ENCODE measurements at places on chromosomes 5 and 9.

DNA sequence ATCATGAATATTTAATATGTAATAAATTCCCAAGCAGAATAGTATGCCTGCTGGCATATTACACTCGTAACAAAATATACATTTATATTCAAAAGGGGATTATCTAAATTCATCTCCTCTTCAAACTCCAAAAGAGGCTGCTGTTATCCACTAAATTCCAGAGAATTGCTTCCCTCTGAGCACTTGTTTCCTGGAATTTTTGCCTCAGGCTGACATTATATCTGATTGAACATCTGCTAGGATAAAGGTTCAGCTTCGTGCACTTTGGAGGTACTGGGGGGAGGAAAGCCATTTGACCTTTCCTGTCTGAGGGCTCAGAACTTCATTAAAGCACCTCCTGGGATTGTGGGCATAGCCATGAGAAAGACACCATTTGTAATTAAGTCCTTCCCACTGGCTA lies 4.3 kb upstream of the HAPLN1 start:
- DNase-seq = no peak

DNA sequence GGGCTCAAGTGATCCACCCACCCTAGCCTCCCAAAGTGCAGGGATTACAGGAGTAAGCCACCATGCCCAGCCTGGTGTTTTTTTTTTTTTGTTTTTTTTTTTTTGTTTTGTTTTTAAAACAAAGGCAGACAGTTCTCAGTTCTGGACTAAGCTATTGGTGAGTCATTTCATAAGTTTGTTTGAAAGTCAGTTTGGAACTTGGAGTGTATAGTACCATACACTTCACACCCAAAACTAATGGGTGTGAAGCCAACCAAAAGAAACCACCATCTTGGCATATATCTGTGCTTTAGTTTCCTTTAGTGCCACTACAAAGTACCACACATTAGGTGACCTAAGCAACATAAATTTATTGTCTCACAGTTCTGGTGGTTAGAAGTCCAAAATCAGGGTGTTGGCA lies 13.4 kb downstream of the MAST4 start:
- DNase-seq = no peak

- DNase-seq = no peak
These were observed 2.4 kb upstream of the DMRT2 start for GRCh38 chr9:1047591-1048230.

- DNase-seq = no peak
These were observed 86.1 kb downstream of the FGF18 start for GRCh38 chr5:171505473-171506043.

GRCh38 chr5:35483780-35484179 lies 133.9 kb upstream of the SPEF2 start:
- no peak for DNase-seq

DNA sequence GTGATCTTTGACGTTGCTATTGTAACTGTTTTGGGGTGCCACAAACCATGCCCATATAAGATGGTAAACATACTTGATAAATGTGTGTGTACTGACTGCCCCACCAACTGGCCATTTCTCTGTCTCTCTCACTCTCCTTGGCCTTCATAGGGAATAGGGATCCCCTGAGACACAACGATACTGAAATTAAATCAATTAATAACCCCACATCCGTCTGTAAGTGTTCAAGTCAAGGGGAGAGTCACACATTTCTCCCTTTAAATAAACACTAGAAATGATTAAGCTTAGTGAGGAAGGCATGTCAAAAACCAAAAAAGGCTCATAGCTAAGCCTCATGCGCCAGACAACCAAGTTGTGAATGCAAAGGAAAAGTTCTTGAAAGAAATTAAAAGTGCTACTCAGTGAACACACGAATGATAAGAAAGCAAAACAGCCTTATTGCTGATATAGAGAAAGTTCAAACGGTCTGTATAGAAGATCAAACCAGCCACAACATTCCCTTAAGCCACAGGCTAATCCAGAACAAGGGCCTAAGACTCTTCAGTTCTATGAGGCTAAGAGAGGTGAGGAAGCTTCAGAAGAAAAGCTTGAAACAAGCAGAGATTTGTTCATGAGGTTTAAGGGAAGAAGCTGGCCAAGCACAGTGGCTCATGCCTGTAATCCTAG lies 111.1 kb downstream of the UGCG start:
- DNase-seq = no peak

GRCh38 chr9:130845901-130846481 lies 10.9 kb downstream of the ABL1 start:
- no peak for DNase-seq

GRCh38 chr5:112594095-112594850 lies 143.4 kb upstream of the APC start:
- no peak for DNase-seq

- no peak for DNase-seq
These were observed 1655.4 kb upstream of the NUDT12 start for GRCh38 chr5:105218018-105218417.

DNA sequence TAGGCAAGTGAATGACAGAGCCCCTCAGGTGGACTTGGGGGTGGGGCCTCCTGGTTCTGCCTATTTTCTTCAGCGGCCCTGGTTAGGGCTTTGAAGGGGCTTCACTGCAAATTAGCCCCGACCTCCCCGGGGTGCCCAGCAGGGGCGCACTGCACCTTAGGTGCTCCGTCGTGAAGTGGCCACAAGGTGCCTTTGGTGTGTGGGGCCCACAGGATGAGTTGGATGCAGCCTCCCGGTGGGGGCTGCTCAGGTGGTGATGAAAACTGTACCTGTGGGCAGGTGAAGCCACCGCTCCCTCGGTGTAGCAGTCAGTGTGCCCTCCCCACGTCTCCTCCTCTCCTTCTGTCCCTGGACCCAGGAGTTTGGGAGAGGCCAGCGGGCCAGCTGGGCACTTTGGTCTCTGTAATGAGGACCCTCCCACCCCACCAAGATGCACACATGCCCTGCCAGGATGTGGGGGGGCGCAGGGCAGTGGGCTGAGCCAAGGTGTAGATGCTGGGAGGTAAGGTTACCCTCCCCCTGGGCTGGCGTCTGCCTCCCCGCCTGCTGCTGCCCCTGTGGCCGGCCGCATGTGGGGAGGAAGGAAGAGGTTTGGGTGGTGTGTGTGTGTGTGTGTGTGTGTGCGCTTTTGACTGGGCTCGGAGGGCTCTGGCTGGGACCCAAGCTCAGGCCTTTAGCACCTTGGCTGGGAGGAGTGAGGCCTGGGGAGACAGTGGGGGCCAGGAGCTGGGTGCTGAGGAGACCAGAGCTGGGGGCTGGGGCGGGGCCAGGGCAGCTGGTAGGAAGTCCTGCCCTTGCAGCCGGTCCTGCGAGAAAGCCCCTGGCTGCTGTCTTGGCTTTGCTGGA lies 55.6 kb downstream of the RXRA start:
- DNase-seq = no peak

GRCh38 chr9:129482521-129483414 lies 138.1 kb downstream of the C9orf50 start:
- DNase-seq = no peak

DNA sequence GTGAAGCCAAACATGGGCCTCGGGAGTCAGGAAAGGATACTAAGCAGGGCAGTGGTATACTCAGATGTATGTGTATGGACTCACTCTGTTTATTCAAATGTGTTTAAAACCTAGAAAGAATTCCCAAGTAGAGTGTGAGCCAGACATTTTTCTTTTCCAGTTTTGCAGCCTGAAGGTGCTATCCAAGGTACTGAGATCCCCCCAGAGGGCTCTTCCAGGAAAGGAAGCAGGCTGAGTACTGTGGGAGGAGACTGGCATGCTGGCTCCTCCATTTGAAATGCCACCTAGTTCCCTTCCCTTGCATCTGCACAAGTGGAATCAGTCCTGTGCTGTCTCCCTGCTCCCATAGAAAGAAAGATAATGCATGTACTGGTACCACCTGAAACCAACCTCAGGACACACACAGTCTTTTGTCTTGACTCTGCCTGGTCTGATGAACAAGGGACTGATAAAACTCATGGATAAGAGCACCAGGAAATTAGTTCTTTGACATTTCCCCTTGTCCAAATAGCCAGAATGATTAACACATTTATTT lies 85.9 kb downstream of the HRH2 start:
- no peak for DNase-seq

DNA sequence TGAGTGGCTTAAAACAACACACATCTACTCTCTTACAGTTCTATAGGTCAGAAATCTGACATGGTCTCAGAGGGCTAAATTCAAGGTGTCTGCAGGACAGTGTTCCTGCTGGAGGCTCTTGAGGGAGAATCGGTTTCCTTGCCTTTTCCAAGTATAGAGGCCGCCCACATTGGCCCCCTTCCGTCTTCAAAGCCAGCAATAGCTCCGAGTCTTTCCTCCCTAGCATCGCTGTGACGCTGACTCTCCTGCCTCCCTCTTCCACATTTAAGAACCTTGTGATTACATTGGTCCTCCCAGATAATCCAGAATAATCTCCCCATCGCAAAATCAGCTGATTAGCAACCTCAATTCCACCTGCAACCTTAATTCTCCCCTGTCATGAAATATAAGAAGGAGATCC lies 81.3 kb upstream of the IER5L start:
- no peak for DNase-seq

Data from stimulated activated CD4-positive, alpha-beta T cell treated with anti-CD3 and anti-CD28 coated beads, Interleukin-12 subunit alpha, Interleukin-12 subunit beta, amount 100 ng/mL, for 48 hours (primary cell).